GM10248 (cell line): ENCODE measurements at places on chromosomes 12 and 14.

GRCh38 chr12:20474016-20474415, 105.7 kb downstream of the PDE3A start:
- DNase-seq = no peak

DNA sequence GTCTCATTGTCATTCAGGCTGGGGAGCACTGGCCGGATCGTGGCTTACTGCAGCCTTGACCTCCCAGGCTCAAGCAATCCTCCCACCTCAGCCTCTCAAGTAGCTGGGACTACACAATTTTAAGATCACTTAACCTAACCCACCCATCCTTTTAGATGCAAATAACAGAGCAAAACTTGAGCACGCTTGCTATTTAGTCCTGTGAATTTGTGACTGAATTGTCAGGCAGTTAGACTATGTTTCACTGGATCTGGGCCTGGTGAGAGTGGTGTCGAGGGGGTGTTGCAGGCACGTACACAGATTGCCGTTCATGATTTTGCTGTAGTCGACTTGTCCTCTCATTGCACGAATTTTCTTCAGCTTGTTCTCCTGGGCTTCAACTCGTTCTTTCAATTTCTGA, 38.2 kb downstream of the ZFYVE21 start:
- DNase-seq = no peak

GRCh38 chr12:120739821-120740613, 14.4 kb downstream of the ACADS start:
- DNase-seq = no peak

- no peak for DNase-seq
Measured at GRCh38 chr12:72684491-72684890, 412.3 kb downstream of the TRHDE start.
